Stimulated activated CD4-positive, alpha-beta T cell treated with anti-CD3 and anti-CD28 coated beads, TNF-alpha, amount 100 ng/mL, for 24 hours (primary cell): ENCODE measurements at places on chromosomes 4 and X.

DNA sequence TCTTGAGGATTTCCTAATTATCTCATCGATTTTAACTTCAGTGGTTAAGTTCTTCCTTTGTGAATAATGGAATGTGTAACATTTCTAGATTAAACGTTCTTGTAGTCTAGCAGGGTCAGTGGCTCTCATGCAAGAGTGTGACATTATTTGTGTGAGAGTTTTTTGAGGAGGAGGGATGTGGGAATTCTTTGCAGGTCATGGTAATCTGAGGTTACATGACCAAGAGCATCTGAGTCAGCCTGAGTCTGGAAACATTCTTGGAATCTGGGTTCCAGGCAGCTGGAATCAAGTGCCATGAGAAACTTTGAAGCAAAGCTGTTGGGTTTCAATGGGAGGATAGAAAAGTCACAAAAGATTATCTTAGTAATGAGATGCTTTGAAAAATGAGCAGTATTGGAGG lies 49.5 kb downstream of the GK start:
- no peak for DNase-seq

DNA sequence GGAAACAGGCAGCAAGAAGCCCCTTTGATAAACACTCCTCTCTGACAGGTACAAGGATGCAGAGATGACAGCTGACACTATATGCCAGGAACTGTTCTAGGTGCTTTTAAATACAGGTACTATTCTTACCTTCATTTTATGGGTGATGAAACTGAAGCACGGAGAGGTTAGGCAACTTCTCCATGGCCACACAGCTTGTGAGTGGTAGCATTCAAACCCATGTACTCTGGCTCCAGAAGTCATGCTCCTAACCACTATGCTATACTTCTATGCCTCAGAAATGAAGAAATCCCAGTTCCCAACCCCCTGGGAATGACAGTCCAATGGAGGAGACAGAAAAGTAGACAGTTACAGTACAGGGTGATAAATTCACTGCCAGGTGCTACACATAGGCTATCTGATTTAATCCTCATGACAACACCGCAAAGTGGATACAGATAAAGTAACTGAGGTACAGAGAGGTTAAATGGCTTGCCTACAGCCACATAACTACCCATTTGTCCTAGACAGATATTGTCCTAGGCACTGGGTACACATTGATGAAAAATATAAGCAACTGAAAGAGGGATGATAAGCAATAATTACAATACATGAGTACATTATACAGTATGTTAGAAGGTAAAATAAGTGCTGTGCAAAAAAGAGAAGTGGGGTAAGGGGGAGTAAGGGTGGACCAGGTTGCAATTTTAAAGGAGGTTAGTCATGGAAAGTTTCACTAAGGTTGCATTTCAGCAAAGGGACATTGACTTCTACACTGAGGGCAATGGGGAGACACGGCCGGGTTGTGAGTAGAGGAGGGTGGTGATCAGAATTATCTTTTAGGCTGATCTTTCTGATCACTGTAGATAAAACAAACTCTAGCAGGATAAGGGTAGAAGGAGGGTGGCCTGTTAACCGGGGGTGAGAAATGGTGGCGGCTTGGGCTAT lies 1.6 kb upstream of the F8 start:
- no peak for DNase-seq

GRCh38 chr4:118400356-118400755 lies 47.6 kb upstream of the PRSS12 start:
- no peak for DNase-seq

- DNase-seq = no peak
Observed at GRCh38 chr4:17597517-17597916, 16.9 kb upstream of the MED28 start.

- no peak for DNase-seq
Observed at GRCh38 chr4:6971536-6972374, 62.1 kb downstream of the TBC1D14 start.

- no peak for DNase-seq
Observed at GRCh38 chr4:5989236-5990225, 28.7 kb downstream of the C4orf50 start.

GRCh38 chrX:65610481-65610880 lies 57.0 kb upstream of the MSN start:
- DNase-seq = no peak

DNA sequence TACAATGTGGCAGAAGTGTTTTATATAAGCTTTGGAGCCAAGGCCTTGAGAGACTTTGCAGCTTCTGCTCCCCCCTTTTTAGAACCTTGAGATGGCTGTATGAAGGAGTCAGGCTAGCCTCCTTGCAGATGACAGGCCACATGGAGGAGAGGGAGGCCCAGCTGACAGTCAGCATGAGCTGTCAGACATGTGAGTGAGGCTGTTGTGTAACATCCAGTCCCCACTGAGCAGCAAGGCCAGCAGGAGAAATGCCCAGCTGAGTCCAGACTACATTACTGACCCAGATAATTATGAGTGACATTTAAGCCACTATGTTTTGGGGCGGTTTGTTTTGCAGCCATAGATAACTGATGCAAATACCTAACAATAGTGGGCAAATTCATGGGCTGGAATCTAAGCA lies 515.3 kb upstream of the ARX start:
- no peak for DNase-seq

- no peak for DNase-seq
Observed at GRCh38 chr4:54539500-54540029, 118.2 kb upstream of the KIT start.

- no peak for DNase-seq
Observed at GRCh38 chr4:37241647-37242046, 2.9 kb upstream of the NWD2 start.

DNA sequence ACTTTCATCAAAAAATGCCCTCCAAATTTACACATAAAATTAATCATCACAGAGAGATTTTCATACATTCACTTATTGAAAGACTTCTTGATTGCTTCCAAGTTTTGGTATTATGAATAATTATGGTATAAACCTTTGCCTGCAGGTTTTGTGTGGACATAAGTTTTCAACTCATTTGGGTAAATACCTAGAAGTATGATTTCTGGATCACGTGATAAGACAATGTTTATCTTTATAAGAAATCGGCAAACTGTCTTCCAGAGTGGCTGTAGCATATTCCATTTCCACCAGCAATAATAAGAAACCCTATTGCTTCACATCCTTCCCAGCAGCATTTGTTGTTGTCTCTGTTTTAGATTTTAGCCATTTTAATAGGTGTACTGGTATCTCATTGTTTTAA lies 1507.0 kb upstream of the IGFBP7 start:
- DNase-seq = no peak

- DNase-seq = no peak
Observed at GRCh38 chrX:72392816-72393800, 87.4 kb upstream of the CITED1 start.

DNA sequence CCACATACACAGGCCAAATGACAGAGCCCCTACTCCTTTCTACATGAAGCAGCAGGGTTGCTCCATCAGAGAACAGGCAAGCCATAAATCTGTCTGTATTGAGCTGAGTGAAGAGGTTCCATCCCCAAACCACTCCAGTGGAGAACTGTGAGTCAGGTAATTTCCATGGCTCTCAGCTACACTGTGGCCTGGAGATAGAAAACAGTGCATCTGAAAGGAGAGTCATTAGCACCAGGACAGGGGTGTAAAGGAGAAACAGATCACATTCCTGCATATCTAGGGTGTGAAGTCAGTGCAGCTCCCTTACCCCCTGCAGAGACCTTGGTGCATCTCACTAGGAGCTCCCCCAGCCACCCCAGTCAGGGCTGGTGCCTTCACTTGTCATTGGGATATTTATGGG lies 314.7 kb downstream of the CHIC1 start:
- no peak for DNase-seq

GRCh38 chr4:75494563-75494962 lies 19.6 kb downstream of the RCHY1 start:
- DNase-seq = no peak

- DNase-seq = no peak
Observed at GRCh38 chrX:129574214-129574613, 34.2 kb downstream of the OCRL start.

GRCh38 chrX:20500949-20501348 lies 234.2 kb upstream of the RPS6KA3 start:
- no peak for DNase-seq

- DNase-seq = no peak
Observed at GRCh38 chrX:95733426-95733825, 951.2 kb upstream of the DIAPH2 start.

DNA sequence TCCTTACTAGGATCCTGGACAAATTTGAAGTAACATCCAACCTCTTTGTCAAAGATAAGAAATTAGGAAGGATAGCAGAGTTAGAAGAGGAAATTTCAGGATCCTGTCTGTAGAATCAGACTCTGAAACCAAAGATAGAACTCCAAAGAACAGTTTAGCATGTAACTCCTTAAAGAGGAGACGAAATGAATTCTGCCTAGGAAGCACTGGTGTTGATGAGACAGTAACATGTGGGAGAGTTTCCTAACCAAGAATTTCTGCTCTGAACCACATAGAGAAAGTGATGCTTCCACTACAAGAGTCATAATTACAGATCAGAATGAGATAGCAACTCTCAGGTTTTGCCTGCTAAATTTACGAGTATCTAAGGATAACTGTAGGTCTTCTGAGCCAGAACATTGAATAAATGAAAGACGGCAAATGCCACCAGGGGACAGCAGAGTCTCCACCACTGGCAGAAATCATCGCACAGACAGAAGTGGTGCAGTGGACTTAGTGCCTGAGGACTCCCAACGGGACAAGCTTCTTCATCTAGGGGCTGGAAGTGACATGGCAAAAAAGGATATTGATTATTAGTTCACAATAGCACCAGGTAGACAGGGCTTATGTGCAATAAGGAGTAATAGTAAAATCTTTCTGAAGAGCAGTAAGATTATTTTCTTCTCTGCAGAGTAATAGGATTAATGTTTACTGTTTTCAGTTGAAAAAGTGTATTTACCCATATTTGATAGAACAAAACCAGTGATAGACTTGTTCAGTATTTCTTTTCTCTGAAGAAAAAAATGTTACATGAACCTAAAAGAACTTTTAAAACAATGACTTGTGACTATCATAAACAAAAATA lies 6.7 kb upstream of the PPID start:
- no peak for DNase-seq

DNA sequence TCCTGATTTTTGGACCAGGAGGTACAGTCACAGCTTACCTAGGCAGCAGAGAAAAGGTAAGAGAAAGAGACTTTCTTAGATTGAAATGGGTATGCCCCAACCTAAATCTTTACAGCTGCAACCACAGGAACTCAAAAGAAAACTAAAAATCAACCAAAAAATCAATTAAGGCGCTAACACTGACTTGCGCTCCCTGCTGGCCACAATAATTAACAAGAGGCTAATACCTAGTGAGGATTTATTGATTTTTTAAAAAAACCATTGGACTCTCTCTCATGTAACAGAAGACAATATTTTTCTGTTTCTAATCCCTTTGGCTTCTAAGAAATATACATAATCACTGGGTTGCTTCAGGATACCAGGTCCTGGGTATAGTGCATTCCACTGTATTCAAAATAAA lies 153.9 kb upstream of the TENM3 start:
- DNase-seq = no peak

DNA sequence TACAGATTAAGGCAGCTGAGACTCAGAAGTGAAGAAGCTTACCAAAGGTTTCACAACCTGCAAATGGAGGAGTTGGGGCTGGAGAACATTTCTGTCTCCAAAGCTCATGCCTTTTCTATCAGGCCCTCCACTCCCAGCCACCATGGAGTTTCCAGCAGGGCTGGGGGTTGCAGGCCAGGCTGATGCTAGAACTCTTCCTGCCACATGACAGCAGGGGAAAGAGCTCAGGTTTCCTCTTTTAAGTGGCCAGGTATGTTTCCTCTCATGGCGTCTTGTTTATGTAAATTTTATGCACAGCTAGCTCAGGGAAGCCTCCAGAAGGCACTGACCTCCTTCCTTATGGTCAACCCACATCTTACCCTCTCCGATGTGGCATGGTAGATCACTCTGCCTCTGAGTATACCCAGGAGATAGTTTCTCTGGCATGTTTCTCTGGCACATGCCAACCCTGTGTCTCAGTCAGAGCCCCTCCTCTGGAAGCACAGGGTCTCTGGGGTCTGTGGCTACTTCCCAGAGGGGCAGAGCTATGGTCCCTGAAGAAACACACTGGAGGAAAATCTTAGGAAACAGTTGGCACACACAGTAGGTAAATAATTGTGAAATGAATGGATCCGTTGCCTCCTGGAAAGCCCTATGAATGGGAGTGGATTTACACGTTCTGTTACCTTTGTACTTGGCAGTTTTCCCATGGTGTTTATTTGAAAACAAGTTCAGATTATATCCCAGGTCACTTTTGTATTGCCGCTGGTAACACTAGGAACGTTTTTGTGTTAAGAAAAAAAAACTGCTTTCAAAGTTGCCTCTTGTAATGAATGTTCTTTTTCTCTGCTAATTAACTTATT lies 28.9 kb downstream of the PDK3 start:
- no peak for DNase-seq

GRCh38 chr4:8585721-8586212 lies 5.6 kb downstream of the GPR78 start:
- no peak for DNase-seq

DNA sequence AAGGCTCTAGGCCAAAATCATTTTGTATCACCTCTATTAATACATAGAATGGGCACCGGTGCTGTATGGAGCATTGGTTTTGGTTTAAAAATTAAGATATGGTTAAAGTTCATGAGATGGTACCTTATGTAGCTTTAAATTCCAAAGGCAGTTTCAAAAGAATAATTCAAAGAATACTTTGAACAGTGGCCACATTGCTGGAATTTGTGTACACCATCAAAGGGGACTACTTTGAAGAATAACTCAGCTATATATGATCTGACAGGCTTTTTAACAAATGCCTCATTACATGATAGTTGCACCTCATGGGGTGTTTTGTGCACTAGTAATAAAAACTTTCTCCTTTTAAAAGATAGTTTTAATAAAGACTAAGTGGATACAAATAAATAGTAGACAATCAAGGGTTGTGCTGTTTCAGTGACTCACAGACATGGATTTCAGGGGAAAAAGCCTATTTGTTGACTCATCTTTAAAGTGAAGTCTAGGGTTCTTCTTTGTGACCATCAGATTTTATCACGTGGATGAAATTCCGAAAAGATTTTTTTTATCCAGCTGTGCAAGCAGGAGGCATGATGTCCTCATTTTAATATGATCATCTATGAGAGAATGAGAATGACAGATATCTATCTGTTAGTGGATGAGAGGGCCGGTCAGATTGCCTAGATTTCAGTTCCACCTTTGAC lies 12.8 kb downstream of the MTM1 start:
- DNase-seq = no peak

GRCh38 chrX:5876984-5877596 lies 351.6 kb downstream of the NLGN4X start:
- DNase-seq = no peak

DNA sequence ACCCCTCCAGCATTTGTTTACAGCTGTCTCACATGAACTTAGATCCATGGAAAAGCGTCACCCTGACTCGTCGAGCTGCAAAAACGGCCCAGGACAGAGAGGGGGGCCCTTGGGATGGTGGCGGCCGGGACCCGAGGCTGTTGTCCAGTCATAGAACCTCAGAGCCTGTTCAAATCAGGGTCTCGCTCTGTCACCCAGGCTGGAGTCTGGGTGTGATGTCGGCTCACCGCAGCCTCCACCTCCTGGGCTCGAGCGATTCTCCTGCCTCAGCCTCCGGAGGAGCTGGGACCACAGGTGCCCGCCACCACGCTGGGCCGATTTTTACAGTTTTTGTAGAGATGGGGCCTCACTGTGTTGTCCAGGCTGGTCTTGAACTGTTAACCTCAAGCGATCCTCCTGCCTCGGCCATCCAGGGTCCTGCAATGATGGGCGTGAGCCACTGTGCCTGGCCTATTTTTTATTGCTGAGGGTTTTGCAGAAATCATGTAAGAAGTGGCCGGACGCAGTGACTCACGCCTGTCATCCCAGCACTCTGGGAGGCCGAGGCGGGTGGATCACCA lies 42.6 kb upstream of the PPP2R3B start:
- no peak for DNase-seq

- DNase-seq = no peak
Observed at GRCh38 chr4:171025776-171026175, 787.4 kb upstream of the GALNTL6 start.
